Midbrain (tissue), 1 donor: ENCODE measurements at places on chromosomes 2 and 18.

DNA sequence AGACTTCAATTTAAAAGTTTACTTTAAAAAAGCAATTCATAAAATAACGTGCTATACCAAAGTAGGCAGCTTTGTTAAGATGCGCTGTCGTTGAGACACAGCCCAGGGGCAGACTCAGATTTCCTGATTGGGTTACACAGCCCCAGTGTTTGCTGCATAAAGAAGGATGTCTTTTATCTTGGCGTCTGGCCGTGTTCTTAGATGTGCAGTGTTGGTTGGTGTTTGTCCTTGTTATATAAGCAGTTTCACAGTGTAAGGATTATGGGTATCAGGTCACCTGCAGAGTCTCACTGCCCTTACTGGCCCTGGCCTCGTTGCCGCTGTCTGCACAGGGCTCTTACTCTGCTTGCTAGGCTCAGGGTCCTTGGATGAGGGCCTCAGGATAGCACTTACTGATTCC is 108.5 kb downstream of the WDSUB1 start:
- DNase-seq, result peak; percentile 14

DNA sequence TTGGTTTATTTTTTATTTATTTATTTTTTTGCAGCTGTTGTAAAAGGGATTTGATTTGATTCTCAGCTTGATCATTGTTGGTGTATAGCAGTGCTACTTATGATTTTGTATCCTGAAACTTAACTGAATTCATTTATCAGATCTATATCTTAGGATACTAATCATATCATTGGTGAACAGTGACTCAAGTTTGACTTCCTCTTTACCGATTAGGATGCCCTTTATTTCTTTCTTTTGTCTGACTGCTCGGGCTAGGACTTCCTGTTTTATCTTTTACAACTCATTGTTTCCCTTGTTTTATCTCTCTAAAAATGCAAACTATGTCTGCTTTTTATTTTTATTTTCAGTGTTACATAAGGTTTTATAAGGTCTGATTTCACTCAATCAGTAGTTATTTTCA is 23.6 kb downstream of the SP100 start:
- DNase-seq, result no peak

DNA sequence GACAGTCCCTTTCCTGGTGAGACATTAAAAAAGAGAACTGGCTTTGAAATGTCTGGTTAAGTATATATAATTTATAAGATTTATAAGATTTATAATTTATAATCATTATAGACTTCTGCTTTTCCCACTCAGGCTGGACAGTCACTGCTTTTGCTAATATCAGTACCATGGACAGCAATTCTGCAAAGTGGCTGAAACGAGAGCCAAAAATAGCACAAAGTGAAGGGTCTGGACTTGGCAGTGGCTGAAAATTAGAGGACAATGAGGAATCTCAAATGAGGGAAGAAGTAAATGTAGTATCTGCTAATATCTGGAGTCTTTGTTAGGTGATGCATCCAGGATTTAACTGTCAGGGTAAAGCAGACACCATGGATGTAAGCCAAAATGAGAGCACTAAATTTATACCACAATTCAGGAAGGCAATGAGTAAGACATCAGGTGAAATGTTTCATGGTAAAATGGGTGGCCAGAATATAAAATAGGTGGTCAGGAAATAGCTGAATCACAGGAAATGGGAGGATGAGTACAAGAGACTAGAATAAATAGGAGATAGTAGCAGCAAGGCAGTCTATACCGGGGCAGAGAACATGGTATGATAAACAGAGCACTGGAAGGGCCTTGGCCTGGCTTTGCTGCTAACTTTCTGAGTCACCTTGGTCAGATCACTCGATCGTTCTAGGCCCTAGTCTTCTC is 39.6 kb upstream of the BOD1L2 start:
- DNase-seq, result peak; percentile 11

GRCh38 chr2:57862153-57862552 is 184.5 kb upstream of the VRK2 start:
- no peak for DNase-seq

GRCh38 chr18:52289392-52289791 is 50.6 kb upstream of the DCC start:
- no peak for DNase-seq

DNA sequence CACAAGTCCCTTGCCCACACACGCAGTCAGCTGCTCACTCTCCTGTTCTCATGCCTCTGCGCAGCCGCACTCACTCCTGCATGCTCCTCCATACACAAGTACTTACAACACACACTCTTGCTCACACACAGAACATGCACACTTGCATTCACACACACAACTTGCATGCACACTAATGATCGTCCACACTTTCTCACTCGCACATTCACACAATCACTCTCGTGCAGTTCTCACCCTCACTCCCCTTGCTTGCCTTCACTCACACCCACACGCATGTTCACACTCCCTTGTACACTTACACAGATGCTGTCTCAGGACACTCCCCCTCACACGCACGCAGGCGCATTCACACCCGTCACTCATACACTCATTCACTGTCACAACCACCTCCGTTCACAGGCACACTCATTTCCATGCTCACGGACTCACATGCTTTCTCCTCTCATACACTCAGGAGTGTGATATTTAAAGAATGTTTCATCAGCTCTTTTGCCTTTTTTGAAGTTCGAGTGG is 36.1 kb upstream of the LYPD6B start:
- no peak for DNase-seq

DNA sequence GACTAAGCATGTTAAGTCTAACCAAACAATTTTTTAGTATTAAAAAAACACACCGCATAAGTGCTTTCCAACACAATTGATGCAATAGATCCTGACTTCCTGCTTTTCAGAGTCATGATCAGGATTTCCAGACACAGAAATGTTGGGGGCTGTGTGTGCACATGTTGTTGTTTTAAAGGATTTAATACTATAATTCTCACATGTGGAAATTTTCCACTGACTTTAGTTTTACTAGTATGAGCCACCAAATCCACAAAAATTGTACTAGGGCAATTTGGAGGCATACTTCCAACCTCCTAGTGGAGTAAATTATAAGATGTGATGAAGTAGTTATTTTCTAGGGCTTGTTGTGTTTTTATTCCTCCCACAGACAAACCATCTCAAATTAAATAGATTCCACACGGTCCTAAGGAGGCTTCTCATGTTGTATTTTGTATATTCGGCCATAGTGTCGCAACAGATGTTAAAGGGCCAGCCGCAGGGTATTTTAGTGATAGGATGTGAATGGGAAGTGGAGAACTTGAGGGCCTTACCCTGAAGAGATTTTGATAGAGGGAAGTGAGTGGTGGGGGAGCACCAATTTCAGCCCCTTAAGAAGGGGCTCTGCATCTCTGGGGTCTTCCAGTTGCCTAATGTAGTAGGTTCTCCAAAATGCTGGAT is 108.9 kb upstream of the KLF7 start:
- DNase-seq, result no peak

DNA sequence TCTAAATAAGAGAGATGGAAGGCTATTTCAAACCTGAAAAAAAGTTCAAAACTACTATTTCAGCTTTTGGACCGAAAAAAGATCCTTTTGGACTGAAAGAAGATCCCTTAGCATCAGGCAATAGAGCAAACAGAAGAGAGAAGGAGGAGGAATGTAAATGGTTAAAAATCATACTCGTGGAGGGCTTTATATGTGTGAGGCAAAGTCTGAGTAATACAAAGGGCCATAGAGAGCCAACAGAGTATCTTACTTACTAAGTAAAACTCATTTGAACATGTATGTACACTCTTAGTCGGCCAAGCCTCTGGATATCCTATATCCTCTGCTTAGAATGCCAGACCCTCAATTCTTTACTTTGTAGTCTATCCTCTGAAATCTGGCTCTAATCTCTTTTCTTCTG is 55.7 kb downstream of the ITSN2 start:
- DNase-seq, result no peak

GRCh38 chr2:23679044-23679443 is 247.9 kb downstream of the ATAD2B start:
- no peak for DNase-seq

GRCh38 chr2:161965994-161966393 is 108.0 kb downstream of the DPP4 start:
- DNase-seq, result no peak

- peak; percentile 48 for DNase-seq
These were observed 576.4 kb upstream of the PIK3C3 start for GRCh38 chr18:41378598-41378997.

DNA sequence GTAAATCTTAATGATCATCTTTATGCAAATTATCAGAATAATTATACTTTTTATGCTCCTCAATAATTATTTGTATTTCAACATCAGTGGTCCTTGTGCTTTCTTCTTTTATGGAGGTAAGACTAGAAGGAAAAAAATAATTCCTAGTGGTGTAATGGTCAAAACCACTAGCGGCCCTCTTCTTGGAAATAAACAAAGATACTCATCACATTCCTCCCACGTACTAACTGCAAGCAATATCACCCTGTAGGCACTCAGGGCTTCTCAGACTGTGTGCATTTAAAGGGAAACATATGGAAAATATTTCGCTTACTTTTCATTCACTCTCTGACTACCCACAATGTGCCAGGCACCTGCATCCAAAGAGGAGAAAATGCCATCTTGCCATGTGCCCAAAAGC is 263.7 kb downstream of the DOK6 start:
- no peak for DNase-seq

GRCh38 chr2:36380624-36381481 is 25.3 kb downstream of the CRIM1 start:
- DNase-seq, result no peak

- DNase-seq, result peak; percentile 1
These were observed 42.8 kb upstream of the GALR1 start for GRCh38 chr18:77206676-77207374.

DNA sequence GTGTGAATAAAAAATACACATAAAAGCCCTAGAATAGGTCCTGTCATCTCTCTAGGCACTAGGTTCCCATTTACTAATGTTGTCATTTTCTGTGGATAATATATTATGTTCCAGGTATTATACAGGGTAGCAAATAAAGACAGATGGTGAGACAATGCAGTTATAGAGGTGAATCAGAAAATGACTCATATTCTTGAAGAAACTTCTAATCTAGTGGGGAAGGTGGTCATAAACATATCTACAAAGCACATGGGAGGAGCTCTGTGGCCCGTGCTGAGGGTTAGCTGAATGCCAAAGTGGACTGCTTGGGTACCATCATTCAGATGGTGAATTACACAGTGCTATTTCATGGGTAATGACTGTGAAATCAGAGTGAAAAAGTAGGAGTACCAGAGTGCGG is 700.9 kb downstream of the ERBB4 start:
- no peak for DNase-seq

DNA sequence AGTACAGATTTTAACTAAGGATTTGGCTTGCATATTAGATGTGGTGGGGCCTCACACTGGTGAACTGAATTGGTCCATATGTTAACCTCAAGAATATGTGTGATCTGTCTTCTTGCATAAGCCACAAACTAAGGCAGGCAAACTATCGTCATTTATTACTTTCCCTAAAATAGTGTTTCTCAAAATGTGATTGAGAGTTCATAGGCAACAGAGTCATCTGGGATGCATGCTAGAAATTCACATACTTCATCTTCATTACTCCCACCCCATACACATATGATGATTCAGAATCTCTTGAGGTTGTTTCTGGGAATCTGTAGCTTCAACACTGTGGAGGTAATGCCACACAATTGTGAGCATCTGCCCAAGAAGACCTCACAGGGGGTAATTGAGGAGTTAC is 822.8 kb upstream of the CDH2 start:
- DNase-seq, result no peak
